ENCODE measurements at places on chromosomes 6 and 20.

DNA sequence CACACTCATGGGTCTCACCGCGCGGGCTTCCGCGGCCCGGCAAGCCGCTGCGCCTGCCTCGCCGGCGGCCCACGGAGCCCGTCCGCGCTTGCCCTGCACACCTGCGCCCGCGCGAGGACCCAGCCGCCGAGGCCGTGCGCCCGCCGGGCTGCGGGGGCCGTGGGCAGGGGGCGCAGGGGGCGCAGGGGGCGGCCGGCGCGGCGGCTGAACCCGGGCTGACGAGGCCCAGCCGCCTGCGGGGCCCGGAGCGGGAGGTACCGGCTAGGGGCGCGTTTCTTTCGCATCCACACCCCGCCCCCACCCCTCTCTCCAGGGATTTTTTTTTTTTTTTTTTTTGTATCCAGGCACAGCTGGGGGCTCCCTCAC, 43.8 kb upstream of the OSTM1 start:
- DNase-seq, result no peak

GRCh38 chr6:39102071-39102820, 12.7 kb downstream of the SAYSD1 start:
- DNase-seq, result no peak

- DNase-seq, result no peak
Measured at GRCh38 chr20:6122111-6122872, 538 bp downstream of the FERMT1 start.

- peak; percentile 62 for DNase-seq
Measured at GRCh38 chr6:44237021-44237812, 9.7 kb upstream of the HSP90AB1 start.

GRCh38 chr6:36755435-36756348, 58.1 kb downstream of the RAB44 start:
- DNase-seq, result no peak

GRCh38 chr20:48308232-48308781, 519.5 kb downstream of the PREX1 start:
- no peak for DNase-seq

DNA sequence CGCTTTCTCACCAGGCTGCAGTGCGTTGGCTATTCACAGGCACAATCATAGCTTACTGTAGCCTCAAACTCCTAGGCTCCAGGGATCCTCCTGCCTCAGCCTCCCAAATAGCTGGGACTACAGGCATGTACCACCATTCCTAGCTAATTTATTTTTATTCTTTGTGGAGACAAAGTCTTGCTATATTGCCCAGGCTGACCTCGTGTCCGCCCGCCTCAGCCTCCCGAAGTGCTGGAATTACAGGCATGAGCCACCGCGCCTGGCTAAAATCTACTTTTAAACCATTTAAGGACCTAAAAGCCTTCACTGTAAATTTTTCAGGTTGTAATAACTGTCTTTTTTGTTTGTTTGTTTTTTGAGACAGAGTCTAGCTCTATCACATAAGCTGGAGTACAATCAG, 15.2 kb downstream of the SAMHD1 start:
- DNase-seq, result no peak

- DNase-seq, result peak; percentile 24
Measured at GRCh38 chr20:25148181-25148981, 47.1 kb upstream of the ENTPD6 start.

- DNase-seq, result peak; percentile 30
Measured at GRCh38 chr6:22149501-22150367, 147.1 kb downstream of the PRL start.

- no peak for DNase-seq
Measured at GRCh38 chr6:128807577-128807976, 75.4 kb upstream of the LAMA2 start.

DNA sequence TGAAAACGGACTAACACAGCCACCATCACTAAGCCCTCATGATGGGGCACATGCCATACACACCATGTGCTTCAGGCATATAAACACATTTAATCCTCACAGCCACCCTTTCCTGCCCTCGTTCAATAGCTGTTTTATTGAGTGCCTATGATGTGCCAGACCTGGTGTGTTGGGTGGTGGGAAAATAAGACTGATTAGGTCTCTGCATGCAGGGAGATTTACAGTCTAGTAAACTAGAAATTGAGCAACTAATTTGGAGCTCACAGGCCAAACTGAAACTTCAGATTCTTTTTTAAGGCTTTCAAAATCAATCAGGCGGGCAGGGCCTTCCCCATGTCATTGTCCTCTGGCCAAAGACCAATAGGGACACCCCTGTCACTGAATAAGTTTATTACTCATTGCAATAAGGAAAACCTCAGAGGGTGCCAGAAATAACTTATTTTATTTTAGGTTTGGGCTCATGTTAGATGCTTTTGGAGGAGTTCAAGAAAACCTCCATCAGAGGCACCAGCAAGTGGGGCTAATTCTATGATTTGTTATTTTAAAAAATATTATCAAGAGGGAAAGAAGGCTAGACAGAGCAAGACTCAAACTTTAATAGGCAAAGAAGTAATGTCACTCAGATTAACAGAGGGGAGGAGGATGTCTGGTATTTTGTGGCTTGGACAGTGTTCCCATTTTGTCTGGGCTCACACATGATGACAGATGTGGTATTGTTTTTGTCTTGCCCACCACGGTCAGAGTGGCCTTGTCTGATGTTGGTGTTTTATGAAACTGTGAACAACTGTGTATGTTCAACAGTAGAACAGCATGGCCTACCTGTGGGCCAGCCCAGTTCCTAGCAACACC, 12.0 kb downstream of the ZFP64 start:
- no peak for DNase-seq

GRCh38 chr20:34713194-34713943, 9.2 kb downstream of the TP53INP2 start:
- DNase-seq, result no peak

GRCh38 chr6:19299129-19299528, 538.0 kb upstream of the ID4 start:
- no peak for DNase-seq

- DNase-seq, result no peak
Measured at GRCh38 chr20:19321176-19321575, 108.7 kb downstream of the SLC24A3 start.

DNA sequence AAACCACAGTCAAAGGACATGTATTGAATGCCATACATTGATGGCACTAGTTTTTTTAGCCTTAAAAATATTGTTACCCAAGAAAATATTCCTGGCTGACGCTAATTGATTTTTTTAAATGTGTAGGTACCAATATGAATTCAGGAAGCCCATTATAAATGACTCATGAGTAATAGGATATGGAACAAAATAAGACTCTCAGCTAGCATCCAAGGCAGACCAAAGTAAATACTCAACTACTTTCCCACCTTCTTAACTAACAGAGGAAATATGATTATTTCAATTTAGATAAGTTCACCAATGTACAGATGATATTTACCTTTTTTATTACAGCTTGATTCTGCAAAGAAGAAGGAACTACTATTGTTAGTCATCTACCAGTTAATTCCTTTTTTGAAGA, 43.2 kb upstream of the TXNDC5 start:
- no peak for DNase-seq

GRCh38 chr6:23034926-23035325, 465.6 kb downstream of the HDGFL1 start:
- DNase-seq, result no peak

- no peak for DNase-seq
Measured at GRCh38 chr6:113530769-113531168, 326.4 kb upstream of the MARCKS start.

- no peak for DNase-seq
Measured at GRCh38 chr6:18835976-18836375, 448.8 kb downstream of the RNF144B start.

DNA sequence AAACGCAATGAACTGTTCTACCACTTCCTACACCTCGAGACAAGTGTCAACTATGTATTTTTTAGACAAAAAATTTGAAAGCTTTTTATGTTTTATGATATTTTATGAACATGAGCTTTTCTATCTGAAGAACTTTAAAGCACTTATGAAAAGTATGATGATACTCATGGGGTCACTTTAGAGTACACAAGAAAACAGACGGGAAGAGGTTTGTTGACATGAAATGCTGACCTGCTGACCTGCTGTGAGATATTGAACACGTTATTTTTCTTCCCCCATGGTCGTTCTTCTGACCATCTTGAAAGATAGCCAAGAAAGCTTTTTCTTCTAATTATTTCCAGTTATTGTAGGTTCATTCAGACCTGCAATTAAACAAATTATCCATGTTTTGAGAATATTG, 63.1 kb downstream of the PLEKHG1 start:
- no peak for DNase-seq

GRCh38 chr6:118705544-118706491, 54.4 kb upstream of the CEP85L start:
- DNase-seq, result no peak

DNA sequence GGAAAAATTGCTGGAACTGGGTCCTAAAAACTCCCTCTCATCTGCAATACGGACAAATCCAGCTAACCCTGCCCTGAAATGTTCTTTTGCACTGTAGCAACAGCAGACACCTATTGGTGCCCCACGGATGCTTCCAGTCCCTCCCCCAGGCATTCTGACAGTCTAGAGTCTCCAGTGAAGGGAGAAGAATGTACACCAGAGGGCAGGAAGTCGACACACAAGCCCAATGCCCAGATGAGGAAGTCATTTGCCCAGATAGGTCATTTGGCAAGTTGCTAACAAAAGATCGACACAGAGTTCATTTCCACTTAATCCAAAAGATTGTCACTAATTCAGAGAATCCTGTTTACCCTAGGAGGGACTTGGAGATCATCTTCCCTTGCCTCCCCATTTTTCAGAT, 293.0 kb upstream of the PRDM1 start:
- DNase-seq, result no peak

DNA sequence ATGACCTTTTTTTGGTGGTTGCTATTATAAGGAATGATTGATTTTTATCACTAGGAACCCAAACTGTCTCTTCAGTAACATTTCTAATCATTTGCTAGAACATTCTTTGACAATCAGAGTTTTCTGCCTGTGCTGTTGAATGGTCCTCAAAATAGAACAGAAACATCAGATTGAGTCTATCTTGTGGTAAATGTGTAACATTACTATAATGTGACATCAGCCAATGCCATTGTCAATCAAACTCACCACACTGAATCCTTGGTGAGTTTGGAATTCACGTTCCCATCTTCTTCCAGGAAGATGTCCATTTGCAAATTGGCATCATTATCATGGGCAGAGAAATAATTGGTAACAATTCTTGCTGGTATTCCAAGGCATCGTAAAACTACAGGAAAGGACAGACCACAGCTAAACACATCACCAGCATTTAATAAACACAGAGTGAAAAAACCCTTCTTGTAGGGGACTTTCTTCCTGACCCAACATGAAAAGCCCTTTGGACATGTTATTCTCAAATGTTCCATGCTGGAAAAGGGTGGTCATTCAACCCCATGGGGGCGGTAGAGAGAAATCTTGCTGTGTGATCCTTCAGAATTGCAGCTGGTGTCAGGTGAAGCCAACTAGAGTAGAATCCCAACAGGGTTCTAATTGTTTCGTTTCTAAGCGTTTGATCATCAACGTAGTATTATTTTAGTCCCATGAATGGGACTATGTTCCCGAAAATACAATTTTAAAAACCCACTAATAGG, 98.5 kb downstream of the F13A1 start:
- DNase-seq, result no peak

GRCh38 chr6:24777227-24777626, 2.5 kb downstream of the GMNN start:
- DNase-seq, result no peak

- no peak for DNase-seq
Measured at GRCh38 chr20:33676652-33677645, 2.7 kb upstream of the NECAB3 start.

GRCh38 chr6:25157183-25157582, 122.0 kb upstream of the CARMIL1 start:
- DNase-seq, result no peak

DNA sequence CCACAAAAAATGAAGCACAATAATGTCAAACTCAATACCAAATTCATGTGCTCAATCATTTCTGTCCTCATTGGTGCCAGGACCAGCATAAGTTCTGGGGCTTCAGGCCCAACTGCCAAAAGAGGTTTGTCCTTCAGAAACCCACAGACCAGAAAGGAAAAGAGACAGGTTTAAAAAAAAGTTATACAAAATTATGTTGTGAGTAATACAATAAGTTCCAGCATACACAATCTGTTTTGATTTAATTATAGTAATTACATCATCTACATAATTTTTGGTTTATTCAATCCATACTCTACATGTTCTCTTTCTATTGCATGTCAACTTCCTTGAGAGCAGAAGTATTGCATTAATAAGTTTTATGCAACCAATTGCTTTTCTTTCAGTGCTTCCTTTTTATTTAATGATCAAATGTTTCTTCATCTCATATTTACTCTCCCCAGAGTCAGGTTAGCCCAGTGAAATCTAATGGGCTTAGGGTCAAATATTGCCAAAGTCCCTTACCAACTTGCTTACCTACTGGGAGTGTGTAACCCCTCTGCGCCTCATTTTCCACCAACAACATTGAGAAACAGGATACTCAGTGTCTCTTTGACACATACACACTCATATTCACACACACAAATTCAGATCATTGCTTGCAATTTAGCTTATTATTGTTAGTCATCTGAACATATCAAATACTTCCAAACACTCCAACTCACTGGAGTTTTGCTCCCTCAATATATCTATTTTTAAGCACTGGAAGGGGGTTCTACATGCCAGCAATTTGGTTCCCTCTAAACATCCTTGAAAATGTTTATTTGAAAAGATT, 424.4 kb upstream of the MARCKS start:
- DNase-seq, result no peak

Measured in amygdala (tissue), 56 donors.